Aorta (tissue), 5 donors: ENCODE measurements at places on chromosomes 12 and 14.

DNA sequence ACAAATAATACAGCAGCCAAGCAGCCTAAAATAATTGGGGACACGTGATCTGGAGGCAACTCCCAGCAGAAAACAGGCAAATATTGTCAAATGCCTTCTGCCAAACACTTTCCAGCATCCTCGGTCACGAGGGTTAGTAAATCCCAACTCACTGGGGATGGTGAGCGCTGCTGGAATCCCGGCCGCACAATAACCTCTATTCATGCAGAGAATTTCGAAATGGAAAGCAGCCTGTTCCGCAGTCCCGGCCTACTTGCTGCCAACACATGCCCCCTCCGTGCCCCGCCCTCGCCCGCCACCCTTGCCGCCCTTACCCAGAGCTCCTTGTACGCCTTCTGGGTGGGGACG is 62.2 kb downstream of the RFX4 start:
- no peak for DNase-seq

DNA sequence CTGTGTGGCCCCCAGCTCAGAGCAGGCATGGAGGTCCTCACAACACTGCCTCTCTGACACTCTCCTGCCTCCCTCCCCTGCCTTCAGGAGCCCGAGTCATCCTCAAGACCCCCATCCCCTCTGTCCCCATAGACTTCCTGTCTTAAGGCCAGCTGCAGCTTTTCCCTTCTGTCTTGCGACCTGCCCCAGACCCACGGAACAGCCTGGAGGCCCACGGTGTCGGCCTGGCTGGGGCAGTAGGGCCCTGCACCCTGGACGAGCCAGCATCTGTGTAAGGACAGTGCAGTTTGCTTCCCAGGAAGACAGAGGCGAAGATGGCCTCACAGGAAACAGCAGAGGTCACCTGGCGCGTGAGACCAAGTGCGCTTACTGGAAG is 9.7 kb downstream of the TEDC1 start:
- peak; percentile 68 for DNase-seq

DNA sequence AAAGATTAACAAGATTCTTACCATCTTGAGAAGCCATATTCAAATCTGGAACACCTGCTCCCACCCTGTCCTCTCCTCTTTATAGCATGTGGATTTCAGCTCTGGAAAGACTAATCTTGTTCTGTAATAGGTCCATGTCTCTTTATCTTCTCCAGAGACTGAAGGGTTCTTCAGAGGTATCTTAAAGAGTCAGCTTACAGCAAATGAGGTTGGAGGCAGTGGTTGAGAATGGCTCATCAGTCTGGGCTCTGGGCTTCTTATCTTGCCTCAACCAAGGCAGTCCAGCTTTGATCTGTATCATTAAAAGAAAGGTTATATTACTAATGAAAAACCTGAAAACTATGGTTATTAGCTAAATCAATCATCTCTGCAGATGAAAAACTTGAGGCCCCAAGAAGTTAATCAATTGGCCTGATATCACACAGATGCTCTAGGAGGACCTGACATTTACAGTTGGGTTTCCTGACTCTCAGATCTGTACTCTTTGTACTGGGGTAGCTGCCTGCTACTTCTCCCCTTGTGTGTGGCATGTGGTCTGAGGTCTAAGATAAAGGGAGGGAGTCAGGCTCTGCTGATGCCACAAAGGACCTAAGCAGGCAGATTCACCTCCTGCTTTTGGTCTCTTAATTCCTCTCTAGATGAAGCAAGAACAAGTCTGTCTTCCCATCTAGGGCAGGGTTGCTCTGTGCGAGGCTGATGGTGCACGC is 1.7 kb upstream of the AKAP6 start:
- no peak for DNase-seq

- no peak for DNase-seq
Measured at GRCh38 chr14:104422837-104423681, 156.5 kb upstream of the C14orf180 start.

- no peak for DNase-seq
Measured at GRCh38 chr12:5456030-5456429, 24.1 kb downstream of the NTF3 start.

DNA sequence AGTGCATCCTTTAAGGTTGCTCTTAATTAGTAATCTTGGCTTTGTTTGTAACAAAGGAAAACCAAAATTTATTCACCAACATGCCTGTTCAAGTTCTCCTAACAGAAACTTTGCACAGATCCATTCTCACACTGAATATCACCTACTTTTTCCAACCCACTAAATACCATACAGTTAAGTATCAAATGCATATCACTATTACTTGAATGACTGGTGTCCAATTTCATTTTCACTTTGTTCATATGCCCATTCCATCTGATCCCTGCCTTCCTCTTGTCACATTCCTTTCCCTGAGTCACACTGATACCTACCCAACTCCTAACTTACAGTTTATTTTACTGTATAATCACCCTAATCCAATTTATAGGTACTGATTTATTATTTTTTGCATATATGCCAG is 286.4 kb downstream of the NELL2 start:
- DNase-seq, result no peak

GRCh38 chr14:31380106-31380505 is 40.2 kb downstream of the HEATR5A start:
- DNase-seq, result no peak
